ENCODE measurements at places on chromosomes 16 and 17.

DNA sequence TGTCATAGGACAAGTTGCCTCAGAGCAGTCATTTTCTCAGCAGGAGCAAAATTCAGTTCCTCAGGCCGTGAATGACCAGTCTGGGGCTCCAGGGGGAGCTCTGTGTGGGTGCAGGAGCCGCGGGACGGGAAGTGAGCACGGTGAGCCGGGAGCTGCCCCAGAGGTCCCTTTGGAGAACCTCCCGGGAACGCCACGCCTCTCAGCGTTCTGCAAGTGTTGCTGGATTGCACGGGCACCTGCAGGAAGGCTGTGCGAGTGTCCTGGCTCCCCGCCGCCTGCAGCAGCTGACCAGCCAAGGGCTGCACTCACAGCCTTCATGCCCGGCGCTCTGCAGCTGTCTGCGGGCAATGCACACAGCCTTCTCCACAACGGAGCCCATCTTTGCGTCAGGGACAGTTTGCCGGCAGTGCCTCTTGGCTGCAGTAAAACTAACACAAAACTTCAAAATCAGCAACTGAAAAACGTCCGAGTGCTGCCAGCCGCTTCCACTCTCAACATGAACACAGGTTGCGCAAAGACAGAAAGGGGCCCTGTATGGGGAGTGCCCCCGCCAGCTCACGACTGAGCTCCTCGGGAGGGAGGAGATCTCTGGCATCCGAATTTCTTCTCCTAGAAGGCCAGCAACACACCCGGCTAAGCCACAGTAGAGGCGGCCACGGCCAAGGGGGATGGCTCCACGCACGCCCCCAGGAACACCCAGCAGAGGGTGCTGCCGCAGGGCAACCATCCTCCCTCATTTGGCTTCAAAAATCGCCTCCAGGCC is 16.0 kb downstream of the NDUFAF8 start:
- no peak for DNase-seq

- no peak for DNase-seq
These were observed 198.3 kb upstream of the KCNJ16 start for GRCh38 chr17:69876757-69877156.

GRCh38 chr17:10463402-10463801 is 6.0 kb downstream of the MYH4 start:
- no peak for DNase-seq

GRCh38 chr16:84826558-84826941 is 6.8 kb downstream of the CRISPLD2 start:
- DNase-seq: no peak

DNA sequence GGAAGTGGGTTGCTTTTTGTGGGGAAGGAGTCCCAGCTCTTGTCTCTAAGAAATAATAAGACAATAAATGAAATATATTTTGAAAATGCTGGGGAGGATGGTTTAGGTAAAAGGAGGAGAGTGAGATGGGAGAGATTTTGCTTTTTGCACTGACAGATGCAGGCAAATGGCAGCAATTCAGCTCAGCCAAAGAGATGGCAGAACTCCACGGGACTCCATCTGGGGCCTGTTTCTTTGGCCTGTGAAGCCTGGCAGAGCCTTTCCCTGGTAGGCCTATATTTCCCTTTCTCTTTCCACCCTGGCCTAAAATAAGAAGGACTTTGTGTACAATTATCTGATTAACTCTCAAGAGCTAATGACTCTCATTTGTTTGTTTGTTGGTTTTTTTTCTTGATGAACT is 1525.1 kb downstream of the CDH11 start:
- no peak for DNase-seq

GRCh38 chr17:36807496-36808179 is 129.6 kb upstream of the LHX1 start:
- DNase-seq: no peak

- no peak for DNase-seq
These were observed 45.6 kb downstream of the PRMT7 start for GRCh38 chr16:68356249-68356918.

Data from iPS DF 6.9 (cell line).